ENCODE measurements at places on chromosomes 16 and 17.

DNA sequence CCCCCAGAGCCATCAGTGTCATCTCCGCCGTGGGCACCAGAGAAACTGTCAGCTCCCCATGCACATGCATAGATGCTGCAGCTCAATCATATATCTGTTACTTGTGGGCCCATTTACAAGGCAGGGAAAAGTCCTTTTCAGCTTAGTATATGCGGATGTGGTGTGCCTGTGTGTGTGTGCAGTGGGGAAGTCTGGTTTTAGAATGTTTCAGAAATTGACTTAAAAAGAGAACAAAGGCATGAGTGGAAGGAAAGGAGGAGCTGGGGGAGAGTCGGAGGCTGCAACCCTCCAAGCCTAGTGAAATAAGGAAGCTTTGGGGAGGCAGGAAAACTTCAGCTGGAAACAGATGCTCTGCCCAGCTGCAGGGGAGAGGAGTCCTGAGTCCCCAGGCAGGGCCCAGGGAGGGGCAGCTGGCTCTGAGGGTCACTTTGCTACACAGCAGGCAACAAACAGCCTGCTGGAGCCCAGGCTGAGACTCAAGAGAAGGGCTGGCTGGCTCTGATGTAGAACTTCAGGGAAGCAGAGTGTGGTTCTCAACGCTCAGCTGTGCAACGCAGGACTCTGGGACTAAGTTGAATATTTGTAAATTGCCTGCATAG lies 11.1 kb upstream of the CD300LD start:
- no peak for DNase-seq

DNA sequence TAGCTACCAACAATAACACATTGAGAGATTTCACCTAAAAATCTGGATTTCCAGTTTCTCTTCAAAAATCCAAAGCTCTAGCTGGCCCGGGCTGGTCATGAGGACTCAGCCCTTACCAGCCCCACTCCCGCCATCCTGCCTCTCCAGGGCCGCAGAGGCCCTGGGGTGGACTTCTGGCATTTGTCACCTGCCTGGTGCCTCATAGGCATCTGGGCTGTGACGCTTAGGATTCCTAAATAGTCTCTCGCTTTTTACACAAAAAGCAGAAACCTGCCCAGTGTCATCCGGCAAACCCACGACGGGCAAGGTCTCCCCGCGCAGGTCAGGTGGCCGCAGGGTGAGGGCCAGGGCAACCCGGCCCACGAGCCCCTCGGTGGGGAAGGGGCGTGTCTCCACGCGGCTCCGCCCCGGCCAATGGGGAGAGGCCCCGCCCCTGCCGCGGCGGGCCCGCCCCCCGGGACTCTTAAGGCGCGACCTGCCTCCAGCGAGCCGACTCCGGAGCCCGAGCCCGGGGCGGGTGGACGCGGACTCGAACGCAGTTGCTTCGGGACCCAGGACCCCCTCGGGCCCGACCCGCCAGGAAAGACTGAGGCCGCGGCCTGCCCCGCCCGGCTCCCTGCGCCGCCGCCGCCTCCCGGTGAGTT lies at the start of gene VASN:
Gene VASN, plus strand, starts transcription at position 492 of the 644 bp plus-strand sequence. CDS start 9,030 bp downstream, outside the sequence.
- peak; percentile 57 for DNase-seq

DNA sequence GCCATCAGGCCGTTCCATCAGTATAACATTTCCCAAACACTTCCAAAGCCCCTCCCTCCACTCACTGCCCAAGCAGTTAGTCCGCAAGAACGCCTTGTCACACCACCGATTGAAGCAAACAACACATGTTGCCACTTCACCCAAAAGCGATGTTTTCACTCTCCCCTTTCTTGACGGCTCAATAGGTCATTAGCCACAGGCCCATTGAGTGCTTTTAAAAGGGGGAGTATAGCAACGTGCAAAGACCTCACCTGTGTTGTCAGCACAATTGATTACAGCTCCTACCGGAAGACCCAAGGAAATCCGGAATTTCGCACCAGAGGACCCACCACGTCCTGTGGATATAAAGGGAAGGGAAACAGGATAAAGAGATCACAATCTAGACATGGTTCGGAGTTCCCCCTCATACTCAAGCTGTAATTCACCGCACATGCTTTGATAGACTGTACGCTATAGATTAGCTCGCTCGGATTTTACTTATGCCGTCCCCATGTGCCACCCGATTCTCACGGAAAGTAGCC lies 690 bp downstream of the RPL23 start:
- DNase-seq = no peak

GRCh38 chr16:23826528-23827045 lies 9.2 kb upstream of the PRKCB start:
- DNase-seq = no peak

DNA sequence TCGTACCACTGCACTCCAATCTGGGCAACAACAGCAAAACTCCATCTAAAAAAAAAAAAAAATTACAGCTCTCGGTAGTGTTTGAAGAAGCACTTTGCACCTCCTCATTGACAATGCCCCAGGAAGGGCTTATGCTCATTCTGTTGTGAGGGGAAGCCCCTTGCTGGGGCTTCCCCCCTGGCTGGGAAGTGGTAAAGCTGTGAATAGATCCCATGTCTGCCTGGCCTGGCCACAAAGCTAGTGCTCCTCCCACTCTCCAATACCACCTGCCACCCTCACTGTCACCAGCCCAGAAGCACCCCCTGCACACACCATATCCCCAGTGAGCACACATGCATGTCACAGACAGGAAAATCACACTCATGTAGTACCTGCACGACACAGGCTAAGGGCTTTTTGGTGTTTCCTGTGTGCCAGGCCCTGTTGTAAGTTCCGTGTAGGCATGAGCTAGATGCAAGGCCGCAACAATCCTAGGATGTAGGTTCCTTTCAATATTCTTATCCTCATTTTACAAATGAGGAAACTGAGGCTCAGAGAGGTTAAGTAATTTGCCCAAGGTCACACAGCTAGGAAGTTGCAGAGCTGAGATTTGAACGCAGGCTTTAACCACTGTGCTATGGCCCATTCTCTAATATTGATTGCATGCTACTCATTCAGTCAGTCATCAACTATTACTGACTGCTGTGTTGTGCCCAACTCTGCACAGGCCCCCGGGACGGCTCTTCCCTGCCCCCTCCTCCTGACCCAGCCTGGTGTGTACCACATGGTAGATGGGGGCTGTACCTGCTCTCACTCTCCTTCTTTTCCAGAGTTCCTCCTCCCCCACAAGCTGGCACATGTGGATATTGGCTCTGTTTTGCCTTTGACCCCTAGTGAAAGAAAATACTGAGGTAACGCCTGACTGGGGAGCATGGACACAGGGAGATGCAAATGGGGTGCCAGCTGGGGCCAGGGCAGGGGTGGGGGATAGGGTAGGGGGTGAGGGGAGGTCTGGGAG lies 11.9 kb upstream of the COL1A1 start:
- DNase-seq = peak; percentile 48

GRCh38 chr17:4542003-4542725 lies 13.0 kb downstream of the MYBBP1A start:
- DNase-seq = no peak
